Forelimb muscle (tissue), 1 donor: ENCODE measurements at places on chromosomes 5 and 9. TPM values are rescaled to one million over a fixed set of nuclear protein-coding genes. Genes with fewer than 3 reads are reported as not detected.

BOD1 gene
- 72.1 TPM for polyA plus RNA-seq

- no peak for DNase-seq
Observed at GRCh38 chr5:82863266-82863665, 213.9 kb downstream of the TMEM167A start.

DNA sequence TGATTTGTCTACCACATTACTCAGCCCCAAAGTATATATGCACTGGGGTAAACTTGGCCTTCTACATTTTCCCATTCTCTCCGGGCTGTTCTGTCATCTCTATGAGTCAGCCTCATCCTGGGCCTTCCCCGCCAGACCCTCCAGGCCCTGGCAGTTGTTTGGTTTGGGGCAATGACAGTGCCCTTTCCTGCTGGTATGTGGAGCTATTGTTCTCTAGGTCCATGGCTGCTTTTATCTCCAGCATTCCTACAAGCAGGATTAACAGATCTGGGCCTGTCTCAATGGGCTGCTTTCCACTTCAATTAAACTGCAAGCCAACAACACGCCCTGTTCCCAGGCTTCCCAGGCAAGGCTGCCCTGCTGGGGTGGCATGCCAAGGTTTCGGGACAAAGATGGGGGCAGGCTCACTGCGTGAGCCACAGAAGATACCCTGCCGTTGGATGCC lies 136.4 kb downstream of the SLIT3 start:
- no peak for DNase-seq

CCDC152 gene
- 3.6 TPM for polyA plus RNA-seq

SOX30 gene
- polyA plus RNA-seq: 0.42 TPM

- peak; percentile 16 for DNase-seq
Observed at GRCh38 chr5:161105525-161105924, 253.5 kb upstream of the ATP10B start.

DNA sequence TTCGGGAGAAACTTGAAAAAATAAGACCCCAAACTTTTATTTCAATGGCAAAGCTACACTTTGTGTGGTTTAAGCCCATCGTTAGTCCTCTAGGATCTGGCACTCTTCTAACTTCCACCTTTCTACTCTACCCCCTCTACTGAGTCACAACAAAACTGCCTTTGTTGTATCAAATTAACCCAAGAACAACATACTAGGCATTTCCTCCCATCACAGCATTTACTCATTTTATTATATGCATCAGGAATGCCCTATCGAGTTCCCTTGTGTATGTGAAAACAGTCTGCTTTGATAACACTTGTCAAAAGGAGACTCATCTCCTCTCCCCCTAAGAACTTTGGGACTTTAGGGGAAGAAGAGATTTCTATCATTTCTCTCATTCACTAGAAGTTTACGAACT lies 158.9 kb upstream of the FREM1 start:
- DNase-seq: no peak

- no peak for DNase-seq
Observed at GRCh38 chr9:107862881-107863280, 373.3 kb upstream of the KLF4 start.

- no peak for DNase-seq
Observed at GRCh38 chr5:32842813-32843530, 131.9 kb downstream of the NPR3 start.

GRCh38 chr5:53479590-53480415 lies 626 bp upstream of the FST start:
- peak; percentile 51 for DNase-seq

PAPPA gene
- polyA plus RNA-seq: 0.49 TPM

DNA sequence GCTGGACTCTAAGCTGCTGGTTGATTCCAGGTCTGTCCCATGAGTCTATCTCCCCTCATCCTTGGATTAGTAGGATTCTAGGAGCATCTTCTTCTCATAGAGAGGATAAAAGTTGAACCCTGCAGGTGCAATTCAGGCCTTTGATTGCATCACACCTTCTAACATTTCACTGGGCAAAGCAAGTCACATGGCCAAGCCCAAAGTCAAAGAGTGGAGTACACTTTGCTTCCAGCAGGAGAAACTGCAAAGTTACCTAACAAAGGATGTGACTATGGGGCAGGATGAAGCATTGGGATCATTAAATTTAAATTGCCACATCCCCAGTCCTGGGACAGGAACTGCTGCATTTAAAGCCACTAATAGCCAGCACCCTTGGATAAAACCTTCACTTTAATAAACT lies 51.0 kb upstream of the EGFLAM start:
- DNase-seq: no peak

DNA sequence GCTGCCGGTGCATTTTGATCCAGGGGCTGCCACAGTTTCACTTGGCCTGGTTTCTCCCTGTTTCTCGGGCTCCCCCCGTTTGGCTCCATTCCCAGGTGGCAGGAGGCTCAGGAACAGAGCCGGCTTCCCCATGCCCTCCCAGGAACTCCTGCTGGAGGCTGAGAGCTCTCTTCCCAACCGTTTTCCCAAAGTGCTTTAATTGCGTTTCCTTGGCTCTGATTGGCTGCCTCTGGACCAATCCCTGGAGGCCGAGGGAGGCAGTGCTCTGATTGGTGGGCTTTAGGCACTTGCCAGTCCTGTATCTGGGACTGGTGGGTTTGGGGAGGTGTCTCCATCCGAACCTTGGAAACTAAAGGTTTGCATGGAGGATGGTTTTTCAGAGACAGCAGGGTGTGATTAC lies 4.9 kb downstream of the TSPAN17 start:
- no peak for DNase-seq

TAS2R1 gene
- 0.32 TPM for polyA plus RNA-seq

GRCh38 chr5:14036514-14036913 lies 92.0 kb upstream of the DNAH5 start:
- DNase-seq: no peak

GRCh38 chr5:141734501-141735229 lies 52.6 kb upstream of the ARAP3 start:
- peak; percentile 36 for DNase-seq

GRCh38 chr5:178468196-178468685 lies 122.0 kb downstream of the COL23A1 start:
- no peak for DNase-seq

DNA sequence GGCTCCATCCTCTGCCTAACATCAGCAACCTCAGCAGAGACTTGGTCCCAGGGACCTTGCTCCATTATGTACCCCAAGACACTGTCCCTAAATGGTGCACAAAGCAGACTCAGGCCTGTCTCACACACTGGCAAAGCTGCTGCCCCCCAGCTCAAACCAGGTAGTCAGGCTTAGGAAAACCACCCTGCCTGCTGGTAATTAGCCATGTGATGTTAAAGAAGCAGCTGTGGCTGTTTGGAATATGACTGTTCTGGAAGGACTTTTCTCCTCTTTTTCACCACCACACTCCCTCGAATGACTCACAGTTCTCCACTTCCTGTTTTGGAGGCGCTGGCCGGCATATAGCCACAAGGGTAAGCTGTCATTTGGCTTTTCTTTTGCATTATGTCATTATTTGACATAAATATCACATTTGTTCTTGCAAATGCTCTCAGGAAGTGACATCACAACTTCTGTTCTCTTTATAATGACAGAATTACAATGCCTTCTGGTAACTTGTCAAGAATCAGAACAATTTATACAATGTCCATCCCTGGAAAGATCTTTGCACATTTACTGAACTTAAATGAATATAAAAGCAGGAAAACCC lies 113.9 kb downstream of the SUSD1 start:
- DNase-seq: peak; percentile 75

AIF1L gene
- polyA plus RNA-seq: 27.8 TPM

DNA sequence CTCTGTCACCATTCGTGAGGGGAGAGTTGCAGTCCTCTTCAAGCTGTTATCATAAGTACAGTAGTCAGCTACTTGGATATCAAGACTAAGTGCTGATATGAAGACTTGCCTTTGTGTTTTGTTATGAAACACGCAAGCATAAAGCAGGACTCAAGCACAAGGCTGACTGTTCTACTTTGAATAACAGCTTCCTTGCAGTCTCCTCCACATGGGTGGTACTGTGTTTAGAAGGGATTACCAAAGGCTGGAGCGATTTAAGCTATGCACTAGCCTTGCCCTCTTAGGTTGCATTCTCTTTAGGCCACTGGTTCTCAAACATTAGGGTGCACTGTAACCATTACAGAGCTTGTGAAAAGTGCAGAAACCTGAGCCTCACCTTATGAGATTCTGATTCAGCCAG lies 41.4 kb downstream of the SLC25A51 start:
- DNase-seq: no peak

DNA sequence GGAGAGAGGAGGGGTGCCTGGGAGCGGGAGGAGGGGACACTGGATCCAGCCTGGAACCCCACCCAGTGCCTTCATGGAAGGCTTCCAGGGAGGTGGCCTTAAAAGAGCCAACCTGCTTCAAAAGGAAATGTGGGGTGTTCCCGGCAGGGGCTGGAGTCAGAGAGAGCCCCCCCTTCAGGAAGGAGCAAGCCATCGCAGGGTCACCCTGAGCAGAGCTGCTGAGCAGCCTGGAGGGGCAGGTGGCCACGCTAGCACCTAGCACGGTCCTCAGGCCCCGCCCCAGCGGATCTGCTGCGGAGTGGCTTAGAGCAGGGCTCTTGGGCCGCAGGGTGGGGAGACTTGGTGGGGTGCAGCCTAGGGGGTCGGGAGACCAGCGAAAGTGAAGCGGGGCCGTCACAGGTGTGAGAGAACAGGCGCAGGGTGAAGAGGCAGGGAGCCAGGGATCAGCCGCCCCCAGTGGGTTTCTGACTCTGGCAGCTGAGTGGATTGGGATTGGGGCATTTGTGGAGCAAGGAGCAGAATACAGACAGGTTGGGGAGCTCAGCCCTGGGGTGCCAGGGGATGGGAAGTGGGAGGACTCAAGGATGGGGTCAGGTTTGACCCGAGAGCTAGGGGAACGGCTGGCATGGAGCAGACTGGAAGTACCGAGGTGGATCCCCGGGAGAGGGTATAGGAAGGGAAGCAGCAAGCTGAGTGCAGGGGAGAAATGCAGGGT lies 1.5 kb downstream of the LCN2 start:
- DNase-seq: no peak

DNA sequence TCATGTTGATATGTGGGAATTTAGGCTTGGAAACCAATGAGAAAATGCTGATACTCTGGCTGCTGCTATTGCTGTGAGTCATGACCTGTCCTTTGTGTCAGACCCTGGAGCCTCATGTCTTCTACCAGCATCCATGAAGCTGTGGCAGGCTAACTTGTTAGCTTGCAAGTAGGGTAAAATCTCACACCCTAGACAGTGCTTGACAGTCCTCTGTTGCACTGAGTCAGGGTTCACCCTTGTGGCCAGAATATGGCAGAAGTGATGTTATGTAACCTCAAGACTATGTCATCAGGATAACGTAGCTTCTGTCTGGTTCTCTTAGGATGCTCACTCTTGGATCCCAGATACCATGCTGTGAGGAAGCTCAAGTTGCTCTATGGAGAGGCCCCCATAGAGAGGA lies 110.8 kb downstream of the LHX2 start:
- DNase-seq: no peak

- peak; percentile 62 for DNase-seq
Observed at GRCh38 chr5:72141440-72142355, 34.4 kb downstream of the MAP1B start.

INPP5E gene
- polyA plus RNA-seq: 10.9 TPM

DNA sequence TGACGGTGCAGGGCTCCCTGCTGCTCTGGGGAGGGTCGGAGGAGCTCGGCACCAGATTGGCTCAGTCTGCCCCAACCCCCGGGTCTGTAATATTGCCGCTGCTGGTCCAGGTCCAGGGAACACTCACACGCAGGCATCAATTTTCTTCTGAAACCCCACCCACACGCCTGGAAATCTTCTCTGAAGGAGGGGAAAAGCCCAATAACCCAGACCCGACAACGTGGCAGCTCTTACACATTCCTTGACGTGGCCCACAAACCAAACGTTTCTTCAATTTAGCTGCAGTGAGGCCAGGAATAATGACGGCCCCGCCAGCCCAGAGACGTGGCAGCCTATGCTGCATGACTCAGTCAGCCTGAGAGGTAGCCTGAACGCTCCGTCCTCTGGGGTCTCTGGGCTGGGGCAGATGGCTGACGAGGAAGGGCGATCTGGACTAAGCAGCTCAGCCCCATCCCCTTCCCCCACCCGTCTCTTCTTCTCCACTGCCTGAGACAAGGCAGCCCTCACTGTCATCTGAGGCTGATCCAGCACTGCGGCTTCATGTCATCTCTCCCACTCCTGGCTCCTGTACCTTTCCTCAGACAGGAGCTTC lies 9.9 kb upstream of the SPARC start:
- peak; percentile 86 for DNase-seq

PCDHB9 gene
- 2.9 TPM for polyA plus RNA-seq

DNA sequence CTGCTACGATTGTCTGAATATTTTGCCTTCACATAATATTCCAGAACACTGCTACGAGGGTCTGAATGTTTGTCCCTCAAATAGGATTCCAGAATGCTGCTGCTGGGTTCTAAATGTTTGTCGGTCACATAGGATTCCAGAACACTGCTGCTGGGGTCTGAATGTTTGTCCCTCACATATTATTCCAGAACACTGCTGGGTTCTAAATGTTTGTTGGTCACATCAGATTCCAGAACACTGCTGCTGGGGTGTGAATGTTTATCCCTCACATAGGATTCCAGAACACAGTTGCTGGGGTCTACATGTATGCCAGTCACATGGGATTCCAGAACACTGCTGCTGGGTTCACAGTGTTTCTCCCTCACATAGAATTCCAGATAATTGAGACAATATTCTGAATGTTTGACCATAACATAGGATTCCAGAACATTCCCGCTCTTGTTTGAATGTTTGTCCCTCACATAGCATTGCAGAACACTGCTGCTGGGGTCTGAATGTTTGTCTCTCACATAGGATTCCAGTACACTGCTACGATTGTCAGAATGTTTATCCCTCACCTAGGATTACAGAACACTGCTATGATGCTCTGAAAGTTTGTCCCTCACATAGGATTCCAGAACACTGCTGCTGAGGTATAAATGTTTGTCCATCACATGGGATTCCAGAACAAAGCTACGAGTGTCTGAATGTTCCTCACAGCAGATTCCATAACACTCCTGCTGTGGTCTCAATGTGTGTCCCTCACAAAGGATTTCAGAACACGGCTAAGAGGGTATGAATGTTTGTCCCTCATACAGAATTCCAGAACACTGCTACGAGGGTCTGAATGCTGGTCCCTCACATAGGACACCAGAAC lies 201.8 kb downstream of the FOXD4L6 start:
- DNase-seq: no peak

RASEF gene
- 0.43 TPM for polyA plus RNA-seq

GPR150 gene
- not detected for polyA plus RNA-seq

PCDHGB6 gene
- 3.5 TPM for polyA plus RNA-seq

DNA sequence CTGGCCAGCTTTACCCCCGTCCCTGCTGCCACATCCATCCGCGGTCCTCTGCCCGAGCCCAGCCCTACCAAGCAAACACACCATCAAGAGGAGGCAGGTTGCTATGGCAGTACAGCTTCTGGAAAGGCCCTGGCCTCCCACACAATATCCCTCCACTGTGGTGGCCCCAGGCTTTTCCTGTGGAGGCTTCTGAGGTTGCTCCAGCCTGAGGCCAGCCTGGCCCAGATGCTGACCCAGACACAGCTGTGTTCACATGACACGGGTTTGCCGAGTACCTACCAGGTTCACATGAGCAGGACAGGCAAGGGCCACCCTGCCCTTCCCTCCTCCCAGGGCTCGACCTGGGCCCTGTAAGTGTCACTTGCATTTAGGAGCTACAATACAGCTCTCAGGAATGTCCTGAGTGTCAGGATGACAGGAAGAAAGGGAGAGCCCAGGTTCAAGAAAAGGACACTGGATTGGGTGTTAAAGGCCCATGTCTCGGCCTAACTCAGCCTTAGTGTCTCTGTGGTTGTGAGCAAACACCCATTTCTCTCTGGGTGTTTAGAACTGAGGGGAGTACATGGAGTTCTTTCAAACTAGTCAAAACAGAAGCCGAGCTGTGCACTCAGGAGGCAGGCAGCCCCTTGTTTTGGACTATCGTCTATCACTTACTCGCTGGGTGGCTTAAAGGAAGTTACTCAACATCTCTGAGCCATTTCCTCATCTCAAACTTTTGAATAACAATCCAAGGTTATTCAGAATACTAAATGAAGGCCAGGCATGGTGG lies 40.2 kb downstream of the NAIF1 start:
- no peak for DNase-seq
